DND-41 (cell line): ENCODE measurements at places on chromosomes 12 and 14.
A peak's percentile ranks its signal among the peaks of the same experiment; 100 is the strongest.

DNA sequence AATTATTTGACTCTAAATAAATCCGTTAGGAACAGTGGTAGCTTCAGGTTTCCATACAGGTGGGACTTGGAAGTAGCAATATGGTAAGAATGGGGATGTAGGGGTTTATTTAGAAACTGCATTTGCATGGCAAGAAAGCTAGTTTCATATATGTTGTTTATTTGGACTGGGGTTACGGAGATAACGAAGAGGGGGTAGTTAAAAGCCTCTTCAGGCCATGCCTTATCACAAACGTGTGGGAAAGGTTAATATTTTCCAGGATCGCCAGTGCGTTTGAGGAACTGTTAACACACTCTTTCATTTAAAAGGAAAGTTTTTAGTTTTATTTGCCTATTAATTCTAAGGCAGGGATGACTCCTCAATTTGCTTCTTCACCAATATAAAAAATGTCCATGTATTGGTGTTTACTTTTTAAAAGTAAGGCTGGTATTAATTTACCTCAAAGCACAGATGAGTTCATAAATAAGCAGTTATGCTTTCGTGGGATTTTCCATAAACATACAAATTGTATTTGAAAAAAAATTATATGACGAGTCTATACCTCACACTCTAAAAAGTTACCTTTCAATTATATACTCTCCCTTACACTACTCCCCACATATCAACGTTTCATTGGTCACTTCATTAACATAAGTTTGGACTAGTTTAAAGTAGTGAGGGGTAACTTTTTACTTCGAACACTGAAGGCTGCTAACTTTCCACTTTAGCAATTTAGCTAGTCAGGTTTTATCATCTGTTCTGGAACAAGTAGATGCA, 814 bp downstream of the RAB2B start:
- DNase-seq = no peak

GRCh38 chr12:31518680-31519227, 72.2 kb downstream of the DENND5B start:
- DNase-seq = no peak

DNA sequence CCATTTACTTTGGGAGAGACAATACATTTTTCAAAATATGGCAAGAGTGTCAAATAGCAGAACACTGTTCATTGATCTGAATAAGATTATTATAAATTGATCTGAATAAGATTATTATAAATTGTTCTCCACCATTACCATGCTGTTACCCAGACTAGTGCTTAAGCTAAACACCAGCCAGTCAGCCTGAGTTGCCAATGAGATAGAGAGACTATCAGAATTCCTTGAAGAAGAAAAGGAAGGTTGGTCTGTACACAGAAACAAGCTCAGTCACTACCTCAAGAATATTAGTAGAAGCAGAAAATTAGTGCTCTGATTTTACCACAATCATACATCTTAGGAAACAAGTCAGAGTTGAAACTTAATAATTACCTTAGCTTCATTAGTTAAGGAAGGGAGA, 469.8 kb downstream of the FOXG1 start:
- no peak for DNase-seq

DNA sequence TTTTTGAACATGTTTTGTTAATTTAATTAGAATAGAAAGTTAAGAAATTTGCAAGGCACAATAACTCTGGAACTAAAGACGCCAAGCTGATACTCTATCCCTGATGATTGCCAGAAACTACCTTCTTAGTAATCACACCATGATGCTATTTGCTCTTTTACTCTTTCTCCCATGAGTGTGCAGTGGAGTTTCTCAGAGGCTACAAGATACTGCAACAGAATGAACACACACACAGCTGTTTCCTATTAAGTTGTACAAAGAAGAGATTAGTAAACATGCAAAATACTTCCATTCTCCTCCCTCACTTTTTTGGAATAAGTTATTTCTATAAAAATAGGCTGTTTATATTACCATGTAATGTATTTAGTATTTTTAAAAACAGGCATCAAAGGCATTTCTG, 1367.5 kb downstream of the AACS start:
- DNase-seq = no peak

GRCh38 chr14:69657950-69658355, 46.6 kb downstream of the SUSD6 start:
- DNase-seq = no peak

GRCh38 chr14:89669193-89669592, 252.2 kb upstream of the FOXN3 start:
- no peak for DNase-seq

GRCh38 chr12:94062796-94063635, 85.4 kb upstream of the PLXNC1 start:
- no peak for DNase-seq

DNA sequence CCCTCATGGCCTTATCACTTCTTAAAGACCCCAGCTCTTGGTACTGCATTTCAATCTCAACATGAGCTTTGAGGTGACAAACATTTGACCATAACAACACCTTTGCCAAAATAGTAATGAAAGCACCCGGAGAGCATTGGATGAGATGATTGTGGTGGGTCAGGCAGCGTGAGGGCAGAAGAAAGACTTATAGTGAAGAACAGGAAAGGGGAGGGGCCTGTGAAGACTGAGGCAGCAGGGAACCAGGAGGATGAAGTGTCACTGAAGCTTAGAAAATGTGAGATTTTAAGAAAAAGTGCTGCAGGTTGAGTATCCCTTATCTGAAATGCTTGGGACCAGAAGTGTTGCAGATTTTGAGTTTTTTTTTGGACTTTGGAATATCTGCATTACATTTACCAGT, 86.3 kb downstream of the EMP1 start:
- no peak for DNase-seq

DNA sequence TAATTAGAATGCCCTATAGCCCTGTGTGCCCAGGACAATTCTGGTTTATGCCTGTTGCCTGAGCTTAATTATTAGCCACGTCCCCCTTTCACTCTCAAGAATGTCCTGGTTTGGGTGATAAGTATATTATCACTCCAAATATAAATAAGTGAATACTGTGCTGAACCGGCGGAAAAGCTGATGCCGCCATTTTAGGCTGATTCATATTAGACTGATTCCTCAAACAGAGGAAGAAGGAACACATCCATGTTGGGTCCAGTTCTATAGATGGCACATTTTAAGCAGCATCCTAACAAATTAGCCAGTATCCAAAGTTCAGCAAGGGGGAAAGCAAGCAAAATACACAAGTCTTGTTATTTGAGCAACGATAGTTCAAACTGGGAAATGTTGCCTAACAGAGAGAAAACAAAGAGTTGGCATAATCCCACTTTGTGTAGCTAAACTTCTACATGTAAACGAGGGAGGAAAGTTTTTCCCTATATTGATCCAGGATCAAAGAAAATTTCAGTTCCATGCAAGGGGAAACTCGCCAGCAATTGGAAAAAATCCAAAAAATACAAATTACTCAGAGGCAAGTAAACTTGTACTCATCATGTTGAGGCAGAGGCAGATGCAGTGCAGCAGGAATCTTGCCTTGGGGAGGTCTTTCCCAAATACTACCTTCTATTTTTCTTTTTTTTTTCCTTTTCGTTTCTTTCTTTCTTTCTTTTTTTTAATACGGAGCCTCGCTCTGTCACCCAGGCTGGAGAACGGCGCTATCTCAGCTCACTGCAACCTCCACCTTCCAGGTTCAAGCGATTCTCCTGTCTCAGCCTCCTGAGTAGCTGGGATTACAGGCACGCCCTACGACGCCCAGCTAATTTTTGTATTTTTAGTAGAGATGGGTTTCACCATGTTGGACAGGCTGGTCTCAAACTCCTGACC, 96.2 kb downstream of the ITPR2 start:
- DNase-seq = no peak

- no peak for DNase-seq
These were observed 119.2 kb upstream of the NCOR2 start for GRCh38 chr12:124686370-124687173.

DNA sequence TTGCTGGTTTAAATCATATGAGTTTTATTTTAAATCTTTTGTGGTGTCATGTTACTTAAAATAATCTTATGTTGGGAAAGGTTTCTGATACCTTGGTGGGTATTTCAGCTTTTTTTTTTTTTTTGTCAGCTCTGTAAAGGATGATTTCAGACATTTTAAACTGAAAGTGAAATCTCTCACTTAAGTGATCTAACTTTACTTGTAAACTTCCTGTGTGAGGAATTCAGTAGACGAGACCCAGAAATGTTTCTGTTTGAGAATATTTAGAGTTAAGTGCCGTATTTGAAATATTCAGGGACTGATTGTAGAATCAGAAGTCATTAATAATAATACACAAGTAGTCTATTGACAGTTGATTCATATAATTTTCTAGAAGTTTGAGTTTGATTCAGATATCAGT, 37.8 kb downstream of the PROX2 start:
- no peak for DNase-seq

GRCh38 chr12:116226026-116226425, 51.5 kb downstream of the MED13L start:
- no peak for DNase-seq

DNA sequence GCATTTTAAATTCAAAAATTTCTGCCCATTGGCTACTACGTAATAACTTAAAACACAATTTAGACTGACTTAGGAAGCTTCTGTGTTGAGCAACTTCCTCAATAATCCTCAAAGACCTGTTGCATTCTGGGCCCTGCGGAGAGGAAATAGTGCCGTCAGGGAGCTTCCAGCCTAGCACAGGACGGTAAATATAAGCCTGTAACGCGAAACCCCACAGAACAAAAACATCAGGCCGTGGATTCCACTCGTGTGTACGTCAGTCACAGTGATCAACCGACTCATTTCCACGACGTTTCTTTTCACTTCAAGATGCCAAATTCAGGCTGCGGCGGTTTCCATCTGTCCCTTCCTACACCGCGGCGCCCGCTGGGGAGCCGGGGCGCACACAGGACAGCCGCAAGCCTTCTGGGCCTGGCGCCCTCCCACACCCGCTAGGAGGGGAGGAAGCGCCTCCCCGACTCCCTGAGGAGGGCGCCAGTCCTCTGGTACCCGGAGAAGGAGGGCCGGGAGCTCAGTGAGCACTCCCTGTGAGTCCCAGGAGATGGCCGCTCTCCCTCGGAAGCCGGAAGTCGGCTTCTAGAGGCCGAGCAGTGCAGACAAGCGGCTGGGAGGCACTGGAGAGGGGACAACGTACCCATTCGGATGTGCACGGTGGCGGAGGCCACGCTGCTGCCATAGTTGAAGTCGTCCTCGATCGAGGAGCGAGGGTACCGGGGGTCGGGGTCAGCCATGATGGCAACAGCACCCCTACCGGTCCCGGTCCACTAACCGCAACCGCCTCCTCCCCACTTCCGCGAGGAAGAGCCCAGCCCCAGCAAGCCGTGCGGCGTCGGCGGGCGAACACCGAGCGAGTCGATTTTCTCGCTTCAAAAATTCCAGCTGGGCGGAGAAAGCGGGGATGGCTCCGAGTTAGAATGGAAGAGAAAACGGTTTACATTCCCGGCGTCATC, at the start of gene TMBIM4:
TMBIM4 (minus strand) TSS at position 776 of the 950 bp plus-strand sequence; CDS start at position 731, 45 bp downstream.
- peak; percentile 89 for DNase-seq

GRCh38 chr14:71264260-71264659, 357.0 kb downstream of the PCNX1 start:
- no peak for DNase-seq
